ENCODE measurements at places on chromosomes 6 and 20.

DNA sequence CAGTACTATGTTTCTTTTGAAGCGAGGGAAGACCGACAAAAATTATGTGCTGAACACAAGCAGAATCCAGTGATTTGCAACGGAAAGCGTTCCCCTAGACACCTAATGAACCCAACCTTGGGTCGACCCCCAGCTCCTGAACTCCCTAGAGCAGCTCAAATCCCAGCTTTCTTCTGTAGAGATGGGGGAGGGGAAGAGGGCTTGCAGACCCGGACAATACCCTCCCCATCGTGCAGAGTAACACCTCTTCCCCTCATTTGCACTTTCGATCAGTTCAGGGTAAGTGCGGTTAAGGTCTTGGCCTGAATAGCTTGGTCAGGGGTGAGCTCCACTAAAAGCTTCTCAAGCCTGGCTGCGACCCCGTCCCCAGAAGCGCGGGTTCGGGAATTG is 404 bp downstream of the CEP162 start:
- DNase-seq: peak; percentile 2

GRCh38 chr20:32918296-32918695 is 59.6 kb downstream of the EFCAB8 start:
- no peak for DNase-seq

- peak; percentile 55 for DNase-seq
Measured at GRCh38 chr6:2970753-2971419, 481 bp downstream of the SERPINB6 start.

DNA sequence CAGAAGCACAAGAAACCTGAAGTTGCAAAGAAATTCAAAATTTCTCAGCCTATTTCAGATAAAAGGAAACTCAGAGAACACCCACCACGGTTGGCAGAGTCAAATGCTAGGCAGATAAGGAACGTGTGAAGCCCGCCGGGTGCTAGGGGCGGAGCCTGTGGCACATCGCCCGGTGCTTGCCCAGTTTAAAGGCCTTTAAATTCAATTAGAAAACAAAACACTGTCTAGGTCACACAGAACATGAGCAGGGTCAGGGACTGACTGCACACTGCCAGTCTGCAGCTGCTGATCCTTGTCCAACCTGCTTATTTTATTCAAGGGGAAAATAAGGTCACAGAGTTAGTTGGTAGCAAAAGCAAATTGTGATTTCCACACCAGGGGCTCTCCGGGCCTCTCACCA is 75.8 kb downstream of the PSMG4 start:
- DNase-seq: no peak

DNA sequence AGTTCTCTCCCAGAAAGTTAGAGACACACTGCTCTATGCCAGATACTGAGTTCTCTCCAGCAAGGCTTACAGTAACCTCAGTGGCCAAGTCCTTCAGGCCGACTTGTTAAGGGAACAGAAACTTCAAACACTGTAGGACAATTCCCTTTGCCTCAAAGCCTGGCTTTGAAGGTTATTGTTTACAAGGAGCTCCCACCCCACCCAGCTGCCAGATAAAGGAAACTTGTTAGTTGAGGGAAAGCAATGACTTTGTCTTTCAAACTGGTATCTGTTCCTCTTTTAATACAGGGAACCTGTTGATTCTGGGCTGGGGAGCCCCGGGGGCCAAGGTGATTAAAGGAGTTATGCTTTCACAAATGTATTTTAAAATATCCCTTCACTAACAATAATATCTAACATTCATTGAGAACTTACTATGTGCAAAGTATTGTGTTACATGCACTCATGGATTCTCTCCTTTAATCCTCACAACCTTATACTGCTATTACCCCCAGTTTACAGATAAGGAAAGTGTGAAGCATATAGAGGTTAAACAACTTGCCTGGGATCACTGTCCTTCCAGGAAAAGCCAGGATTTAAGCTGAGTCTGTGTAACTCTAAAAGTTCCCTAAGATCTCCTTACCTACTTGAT is 27.6 kb upstream of the CDKN1A start:
- no peak for DNase-seq

GRCh38 chr20:8540466-8540865 is 408.4 kb downstream of the PLCB1 start:
- no peak for DNase-seq

- DNase-seq: no peak
Measured at GRCh38 chr20:8670207-8670892, 398.5 kb upstream of the PLCB4 start.

GRCh38 chr6:118744261-118744941 is 93.0 kb upstream of the CEP85L start:
- no peak for DNase-seq

GRCh38 chr6:30700340-30700739 is 9.6 kb upstream of the NRM start:
- no peak for DNase-seq

- no peak for DNase-seq
Measured at GRCh38 chr6:31525932-31526591, 2.7 kb upstream of the MCCD1 start.

GRCh38 chr6:89495961-89496535 is 63.1 kb downstream of the ANKRD6 start:
- DNase-seq: no peak

DNA sequence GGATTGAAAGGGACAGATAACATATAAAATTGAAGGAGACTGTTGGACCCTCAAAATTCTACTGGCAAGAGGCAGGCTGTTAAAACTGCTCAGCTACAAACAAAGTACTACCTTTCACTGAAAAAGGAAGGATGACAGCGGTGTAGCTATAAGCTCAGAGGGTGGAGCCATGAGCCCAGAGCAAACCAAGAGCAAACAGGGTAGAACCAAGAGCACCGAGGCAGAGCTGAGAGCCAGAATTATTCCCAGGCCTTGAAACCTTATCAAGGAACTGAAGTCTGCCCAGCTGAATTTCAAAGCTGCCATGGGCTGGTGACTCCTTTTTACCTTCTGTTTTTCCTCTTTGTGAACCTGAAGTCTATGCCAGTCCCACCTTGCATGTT is 74.7 kb upstream of the SLC4A11 start:
- no peak for DNase-seq

DNA sequence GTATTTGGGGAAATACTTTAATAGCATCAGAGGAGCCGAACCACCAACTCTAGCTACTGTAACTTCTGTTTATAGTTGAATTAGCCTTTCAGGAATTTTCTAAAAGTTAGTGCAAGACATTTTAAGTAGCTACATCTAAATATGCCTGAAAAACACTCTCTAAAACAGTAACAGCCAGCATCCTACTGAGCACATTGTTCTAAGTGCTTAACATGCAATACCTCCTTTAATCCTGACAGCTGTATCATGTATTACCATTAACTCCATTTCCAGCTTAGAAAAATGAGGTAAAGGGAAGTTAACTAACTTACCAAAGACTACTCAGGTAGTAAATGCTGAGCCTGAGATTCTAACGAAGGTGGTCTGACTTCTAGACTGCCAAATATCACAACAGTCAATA is 120.7 kb downstream of the DST start:
- DNase-seq: no peak

- no peak for DNase-seq
Measured at GRCh38 chr6:168041928-168042327, 37.1 kb downstream of the FRMD1 start.

DNA sequence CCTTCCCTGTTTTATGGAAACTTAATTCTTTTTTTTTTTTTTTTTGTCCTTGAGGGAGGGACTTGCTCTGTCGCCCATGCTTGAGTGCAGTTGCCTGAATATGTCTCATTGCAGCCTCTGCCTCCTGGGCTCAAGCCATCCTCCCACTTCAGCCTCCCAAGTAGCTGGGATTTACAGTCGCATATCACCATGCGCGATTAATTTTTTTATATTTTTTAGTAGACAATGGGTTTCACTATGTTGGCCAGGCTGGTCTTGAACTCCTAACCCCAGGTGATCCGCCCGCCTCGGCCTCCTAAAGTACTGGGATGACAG is 654 bp downstream of the TMEM14C start:
- peak; percentile 40 for DNase-seq

DNA sequence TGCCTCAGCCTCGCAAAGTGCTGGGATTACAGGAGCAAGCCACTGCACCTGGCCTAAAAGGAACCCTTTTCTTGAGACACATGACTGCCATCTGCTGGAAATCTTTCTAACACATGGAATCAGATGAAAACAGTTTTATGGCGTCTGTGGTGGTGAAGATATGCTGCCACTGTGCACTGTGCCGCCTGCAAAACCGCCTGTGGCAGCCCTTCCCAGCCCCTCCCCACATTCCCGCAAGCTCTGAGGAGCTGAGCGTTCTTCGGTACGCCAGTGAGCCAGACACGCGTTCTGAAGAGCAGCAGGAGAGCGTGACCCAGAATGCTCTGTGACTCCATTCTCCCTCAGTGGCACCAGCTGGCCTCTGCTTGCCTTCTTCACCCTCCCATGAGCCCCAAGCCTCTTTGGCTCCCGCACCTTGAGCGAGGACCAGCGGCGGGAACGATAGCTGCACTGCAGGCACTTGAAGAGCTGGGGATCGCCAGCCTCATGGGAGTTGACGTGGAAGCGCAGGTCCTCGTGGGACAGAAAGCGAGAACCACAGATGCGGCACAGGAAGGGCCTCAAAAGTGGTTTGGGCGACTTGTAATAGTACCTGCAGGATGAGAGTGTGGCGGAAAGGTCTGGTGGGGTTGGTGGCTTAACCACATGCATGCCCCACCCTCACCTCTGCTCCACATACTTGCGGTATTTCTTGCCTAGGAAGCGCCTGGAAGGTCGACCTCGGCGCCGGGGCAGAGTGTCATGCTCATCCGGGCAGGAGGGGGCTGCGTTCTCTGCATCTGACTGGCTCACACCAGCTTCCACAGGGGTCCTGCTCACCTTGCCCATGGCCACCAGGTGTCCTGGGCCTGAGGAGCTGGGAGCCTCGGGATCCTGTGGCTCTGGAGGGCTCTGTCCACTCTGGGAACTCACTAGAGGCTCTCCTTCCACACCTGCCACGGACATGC is 8.7 kb downstream of the ZNF335 start:
- DNase-seq: peak; percentile 53

DNA sequence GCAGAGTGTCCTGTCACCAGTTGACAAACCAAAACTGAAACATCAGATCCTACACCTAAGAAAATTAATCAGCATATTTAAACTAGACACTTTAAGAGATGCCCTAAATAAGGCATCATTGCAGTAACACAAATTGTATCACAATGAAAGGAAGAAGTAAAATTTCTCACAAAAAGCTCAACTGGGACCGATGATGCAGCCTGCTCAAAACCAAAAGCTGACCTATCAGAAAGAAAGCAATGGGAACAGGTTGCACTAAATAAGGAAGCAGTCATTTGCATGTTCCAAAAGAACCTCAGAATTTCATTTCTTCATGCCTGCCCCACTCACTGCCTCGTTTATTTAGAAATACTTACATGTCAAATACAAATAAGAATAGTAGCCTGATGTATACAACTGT is 12.1 kb downstream of the HIVEP2 start:
- DNase-seq: no peak

DNA sequence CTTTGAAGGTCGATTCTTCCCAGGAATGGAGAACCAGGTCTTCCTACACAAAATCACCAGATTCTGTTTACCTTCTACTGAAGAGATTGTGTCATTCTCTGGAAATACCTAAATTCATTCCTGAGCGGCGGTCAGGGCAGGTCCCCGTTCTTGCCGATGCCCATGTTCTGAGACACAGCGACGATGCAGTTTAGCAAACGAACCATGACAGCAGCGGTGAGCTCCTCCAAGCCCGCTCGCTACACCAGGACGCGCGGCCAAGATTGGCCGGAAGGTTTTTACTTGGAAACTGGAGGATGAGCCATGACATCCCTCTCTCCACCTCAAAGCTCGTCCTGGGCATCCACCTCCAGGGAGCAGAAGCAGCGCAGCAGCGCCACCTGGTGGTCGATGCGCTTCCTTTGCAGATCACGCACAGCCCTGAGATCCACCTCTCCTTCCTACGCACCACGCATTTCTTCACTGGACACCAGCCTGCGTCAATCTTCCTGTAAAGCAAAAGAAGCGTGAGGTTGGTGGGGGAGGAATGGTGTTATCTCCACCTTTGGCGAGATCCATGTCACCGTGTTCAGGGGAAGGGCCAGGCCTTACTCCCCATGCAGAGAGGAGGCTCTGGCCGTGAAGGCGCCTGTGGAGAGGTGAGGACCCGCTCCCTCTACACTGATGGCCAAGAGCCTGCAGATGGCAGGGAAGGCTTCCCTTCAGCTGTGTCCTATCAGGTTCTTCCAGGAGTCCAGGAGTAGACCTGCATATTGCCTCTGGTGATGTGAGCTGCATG is 9.9 kb upstream of the HLA-B start:
- peak; percentile 82 for DNase-seq

- no peak for DNase-seq
Measured at GRCh38 chr6:6694368-6694780, 105.9 kb downstream of the LY86 start.

- DNase-seq: no peak
Measured at GRCh38 chr20:61935926-61936700, 129.6 kb downstream of the TAF4 start.

DNA sequence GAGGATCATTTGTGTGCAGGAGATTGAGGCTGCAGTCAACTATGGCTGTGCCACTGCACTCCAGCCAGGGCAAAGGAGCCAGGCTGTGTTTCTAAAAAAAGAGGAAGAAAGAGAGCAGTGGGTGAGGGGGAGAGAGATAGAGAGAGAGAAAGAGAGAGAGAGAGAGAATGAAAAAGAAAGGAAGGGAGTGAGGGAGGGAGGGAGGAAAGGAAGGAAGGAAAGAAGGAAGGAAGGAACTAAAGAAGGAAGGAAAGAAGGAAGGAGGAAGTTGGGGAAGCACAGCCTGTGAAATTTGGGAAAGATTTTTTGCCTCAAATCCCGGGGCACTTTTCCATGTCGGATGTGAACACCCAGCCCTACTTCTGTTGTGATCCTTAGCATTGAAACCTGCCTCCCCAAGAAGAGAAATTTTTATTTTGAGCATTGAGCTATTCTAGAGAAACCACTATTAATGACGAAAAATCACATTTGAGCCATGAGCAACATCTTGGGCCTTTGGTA is 57.8 kb downstream of the FOXA2 start:
- no peak for DNase-seq

GRCh38 chr6:89145091-89145955 is 532 bp upstream of the PM20D2 start:
- DNase-seq: peak; percentile 73

GRCh38 chr6:6785163-6785521 is 196.6 kb downstream of the LY86 start:
- DNase-seq: no peak

GRCh38 chr6:157278171-157278570 is 45.1 kb downstream of the TMEM242 start:
- DNase-seq: no peak

All from RKO (cell line).